ENCODE measurements at places on chromosomes 1 and 21.

DNA sequence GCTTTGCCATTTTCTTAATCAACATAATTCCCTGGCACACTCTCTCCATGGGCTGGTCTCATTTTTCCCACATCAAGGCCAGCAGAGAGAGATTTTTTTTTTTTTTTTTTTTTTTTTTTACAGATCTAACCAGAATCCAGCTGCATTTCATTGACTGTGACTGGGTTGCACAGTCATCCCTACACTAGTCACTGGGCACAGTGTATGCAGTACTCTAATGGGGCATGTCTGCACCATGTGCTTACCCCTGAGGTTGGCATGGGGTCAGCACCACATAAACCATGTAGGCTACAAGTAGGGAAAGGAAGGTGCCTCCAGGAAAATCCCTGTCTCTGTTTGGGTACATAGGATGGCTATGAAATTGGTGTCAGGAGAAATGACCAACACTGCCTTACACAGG, 64.1 kb upstream of the LRP8 start:
- DNase-seq: no peak

DNA sequence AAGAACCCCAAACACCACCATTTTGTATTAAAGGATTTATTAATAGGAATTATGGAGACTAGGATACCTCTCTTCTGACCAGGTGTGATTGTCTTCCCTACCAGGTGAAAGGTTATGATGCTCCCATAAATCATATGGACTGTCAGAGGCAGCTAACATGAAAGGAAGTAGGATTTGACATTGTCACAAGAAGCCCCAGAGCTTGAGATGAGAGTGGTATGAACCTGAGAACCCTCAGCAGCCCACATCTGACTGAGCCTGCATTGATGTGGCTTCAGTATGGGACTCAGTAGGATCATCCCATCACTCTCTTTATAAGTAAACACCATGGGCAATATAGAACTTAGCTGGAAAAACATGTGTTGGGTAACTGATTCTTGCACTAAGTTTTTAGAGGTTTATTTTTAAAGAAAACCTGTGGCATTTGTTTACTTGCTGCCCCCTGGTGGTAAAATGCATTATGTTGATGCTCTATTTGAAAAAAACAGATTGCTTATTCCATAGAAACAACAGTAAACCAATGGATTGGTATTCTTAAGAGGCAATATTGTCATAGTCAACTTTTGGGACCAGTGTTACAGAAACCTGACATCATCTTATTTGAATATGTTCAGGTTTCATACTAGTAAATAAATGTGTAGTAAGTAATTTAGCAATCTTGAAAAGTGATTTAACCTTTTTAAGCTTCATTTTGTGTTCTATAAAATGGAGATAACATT, 16.6 kb upstream of the CACYBP start:
- DNase-seq: peak; percentile 63

DNA sequence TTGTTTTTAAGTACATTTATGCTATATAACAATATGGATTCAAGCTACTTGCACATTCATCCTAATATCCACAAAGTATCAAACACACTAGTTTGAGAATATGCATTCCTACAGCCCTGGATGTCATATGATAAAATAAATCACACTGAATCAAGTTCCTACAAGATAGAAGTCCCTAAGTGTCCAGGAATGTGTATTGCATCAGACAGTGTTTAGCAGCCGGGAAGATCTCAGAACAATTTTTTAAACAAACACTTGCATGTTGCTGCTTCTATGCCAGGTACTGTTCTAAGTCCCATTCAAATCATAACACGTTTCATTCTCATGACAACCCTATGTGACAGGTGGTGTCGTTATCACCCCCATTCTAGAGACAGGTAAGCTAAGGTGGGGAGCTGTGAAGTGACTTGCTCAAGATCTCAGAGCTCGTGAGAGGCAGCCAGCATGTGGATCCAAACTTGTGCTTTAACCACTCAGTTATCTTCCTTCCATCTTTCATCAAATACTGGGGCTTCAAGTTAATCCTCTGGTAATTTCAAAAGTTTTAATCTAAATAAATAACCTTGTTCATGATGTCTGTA, 68.3 kb upstream of the KIF26B start:
- peak; percentile 80 for DNase-seq

GRCh38 chr1:9075022-9075421, 5.6 kb upstream of the SLC2A5 start:
- peak; percentile 69 for DNase-seq

DNA sequence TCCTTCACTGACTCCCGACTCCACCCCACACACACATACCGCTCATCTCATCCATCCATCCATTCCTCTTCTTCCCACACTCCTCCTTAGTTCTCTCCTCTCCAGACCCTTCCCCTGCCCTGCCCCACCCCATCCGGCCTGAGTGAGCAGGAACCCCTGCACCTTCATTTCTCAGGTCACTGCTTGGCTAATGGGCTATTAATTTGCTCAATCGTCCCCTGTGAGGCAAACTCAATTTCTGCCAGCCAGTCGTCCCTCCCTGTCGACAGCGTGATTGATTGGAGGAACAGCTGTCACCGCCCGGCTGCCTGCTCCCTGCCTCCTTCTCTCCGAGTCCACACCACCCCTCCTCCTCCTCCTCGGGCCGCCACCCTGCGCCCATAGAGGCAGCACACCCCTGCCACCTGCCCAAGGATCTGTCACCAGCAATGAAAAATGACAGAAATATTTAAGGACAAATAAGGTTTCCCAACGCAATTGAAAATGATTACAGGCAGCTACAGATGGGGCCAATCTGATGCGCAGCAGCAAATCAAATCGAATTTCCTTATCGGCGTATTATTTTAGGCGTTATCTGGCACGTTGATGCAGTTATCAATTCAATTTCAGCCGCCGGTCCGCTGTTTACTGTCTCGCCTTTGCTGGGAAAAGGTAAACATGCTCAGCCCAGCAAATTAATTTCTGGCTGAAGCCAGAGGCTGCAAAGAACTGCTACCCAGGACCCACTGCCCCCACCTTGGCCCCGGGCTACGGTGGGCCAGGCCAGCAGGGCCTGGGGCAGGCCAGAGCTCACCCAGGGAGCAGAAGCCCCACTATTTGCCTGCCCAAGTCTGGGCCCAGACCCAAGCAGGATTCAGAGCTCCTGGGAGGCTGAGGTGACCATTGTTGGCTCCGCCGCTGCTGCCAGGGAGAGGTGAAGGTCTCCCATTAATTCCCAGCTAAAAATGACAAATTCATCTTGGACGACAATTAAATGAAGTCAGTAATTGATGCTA, 71.3 kb downstream of the TMEM53 start:
- DNase-seq: no peak

DNA sequence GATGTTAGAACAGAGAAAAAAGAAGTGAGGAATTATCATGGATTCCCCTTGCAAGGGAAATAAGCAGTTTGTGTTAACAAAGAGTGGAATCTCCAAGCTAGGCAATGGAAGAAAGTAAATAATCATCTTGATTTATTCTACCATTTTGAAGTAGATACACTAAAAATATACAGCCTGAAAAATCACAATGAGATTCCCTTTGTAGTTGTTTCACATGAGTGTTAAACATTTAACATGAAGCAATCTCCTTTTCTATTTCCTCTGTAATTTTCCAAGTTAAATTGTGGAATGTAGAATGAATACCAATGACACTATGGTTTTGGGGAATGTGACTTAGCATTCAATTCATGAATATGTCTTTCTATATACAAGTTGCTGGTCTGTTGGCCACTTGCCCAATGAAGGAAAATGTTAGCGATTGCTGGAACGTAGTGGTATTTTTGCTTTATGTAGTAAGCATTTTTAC, 5.7 kb downstream of the TGFB2 start:
- DNase-seq: peak; percentile 58

GRCh38 chr1:6815726-6816125, 30.5 kb downstream of the CAMTA1 start:
- DNase-seq: no peak

DNA sequence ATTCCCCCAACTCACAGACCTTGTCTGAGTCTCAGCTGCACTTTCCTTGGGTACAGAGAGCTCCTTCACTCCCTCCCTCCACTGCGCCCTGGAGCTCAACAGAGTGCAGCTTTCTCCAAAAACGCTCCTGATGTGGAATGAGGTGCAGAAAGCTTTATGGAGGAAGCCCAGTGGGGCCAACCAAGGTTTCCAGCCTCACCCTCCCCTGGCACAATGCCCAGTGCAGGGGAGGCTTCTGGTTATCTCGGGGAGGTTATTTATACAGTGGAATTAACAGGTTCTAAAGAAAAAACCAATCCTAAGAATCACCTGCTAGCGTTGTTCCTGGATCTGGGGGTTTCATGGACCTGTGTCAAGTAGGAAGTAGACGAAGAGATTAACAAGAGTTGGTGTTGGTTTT, at the start of gene ITLN1:
TSS of gene ITLN1 (minus strand) at position 139 of the 400 bp plus-strand sequence. CDS start 303 bp downstream, outside the sequence.
- DNase-seq: no peak

- DNase-seq: no peak
Observed at GRCh38 chr1:41805771-41806471, 112.8 kb downstream of the HIVEP3 start.

GRCh38 chr1:238457610-238458009, 566.9 kb upstream of the ZP4 start:
- peak; percentile 21 for DNase-seq

DNA sequence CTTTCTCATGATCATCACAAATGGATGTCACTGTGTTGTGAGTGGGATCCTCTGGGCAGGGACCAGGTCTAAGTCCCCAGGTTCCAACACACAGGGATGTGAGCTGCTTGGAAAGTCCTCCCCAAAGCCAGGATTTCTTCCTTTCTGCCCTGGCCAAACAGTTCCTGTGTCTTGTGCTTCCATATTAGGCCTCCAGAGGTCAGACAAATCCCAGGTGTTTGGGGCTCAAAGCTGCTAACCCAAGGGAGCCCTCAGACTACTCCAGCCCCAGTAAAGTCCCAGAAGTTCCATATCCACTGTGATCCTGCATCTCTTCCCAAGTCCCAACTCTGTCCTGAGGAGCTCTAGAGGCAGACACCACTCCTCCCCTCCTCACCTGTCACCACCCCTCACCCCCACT, 27.7 kb upstream of the MAGOH start:
- peak; percentile 14 for DNase-seq

GRCh38 chr1:243982447-243983018, 68.5 kb upstream of the ZBTB18 start:
- DNase-seq: no peak

DNA sequence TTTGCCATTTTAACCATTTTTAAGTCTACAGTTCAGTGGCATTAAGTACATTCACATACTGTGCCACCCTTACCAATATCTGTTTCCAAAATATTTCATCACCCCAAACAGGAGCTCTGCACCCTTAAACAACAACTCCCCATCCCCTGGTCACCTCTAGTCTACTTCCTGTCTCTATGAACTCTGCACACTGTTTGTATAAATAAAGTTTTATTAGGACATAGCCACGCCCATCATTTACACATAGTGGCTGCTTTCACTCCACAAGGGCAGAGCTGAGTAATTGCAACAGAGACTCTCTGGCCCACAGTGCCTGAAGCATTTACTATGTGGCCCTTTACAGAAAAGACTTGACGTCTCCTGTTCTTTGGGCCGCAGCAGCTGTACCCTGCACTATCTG, 30.1 kb downstream of the KCNAB2 start:
- DNase-seq: no peak

GRCh38 chr1:52413410-52413989, 9.1 kb downstream of the PRPF38A start:
- DNase-seq: peak; percentile 20

- DNase-seq: no peak
Observed at GRCh38 chr1:234536741-234537140, 57.8 kb upstream of the TARBP1 start.

DNA sequence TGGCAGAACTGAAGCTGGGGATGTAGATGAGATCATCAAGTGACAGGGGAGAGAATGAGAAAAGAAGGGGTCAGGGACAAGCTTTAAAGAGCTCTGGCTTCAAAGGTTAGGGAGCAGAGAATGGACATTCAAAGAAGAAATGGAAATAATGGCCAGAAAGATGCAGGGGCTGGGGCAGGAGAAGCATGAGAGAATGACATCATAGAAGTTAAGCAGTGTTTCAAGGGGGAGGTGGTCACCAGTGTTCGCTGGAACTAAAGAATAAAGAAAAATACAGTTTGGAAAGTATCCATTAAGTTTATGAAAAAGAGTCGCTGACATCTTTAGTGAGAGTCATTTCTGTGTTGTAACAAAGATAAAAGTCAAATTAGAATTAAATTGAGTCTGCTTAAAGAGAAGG, 44.3 kb downstream of the TARBP1 start:
- no peak for DNase-seq

GRCh38 chr1:18951818-18952391, 4.6 kb downstream of the IFFO2 start:
- no peak for DNase-seq

- DNase-seq: no peak
Observed at GRCh38 chr1:34850382-34850781, 9.2 kb downstream of the SMIM12 start.

- DNase-seq: no peak
Observed at GRCh38 chr1:237709355-237709754, 181.4 kb downstream of the ZP4 start.

GRCh38 chr1:180154003-180154324, 705 bp upstream of the QSOX1 start:
- no peak for DNase-seq

DNA sequence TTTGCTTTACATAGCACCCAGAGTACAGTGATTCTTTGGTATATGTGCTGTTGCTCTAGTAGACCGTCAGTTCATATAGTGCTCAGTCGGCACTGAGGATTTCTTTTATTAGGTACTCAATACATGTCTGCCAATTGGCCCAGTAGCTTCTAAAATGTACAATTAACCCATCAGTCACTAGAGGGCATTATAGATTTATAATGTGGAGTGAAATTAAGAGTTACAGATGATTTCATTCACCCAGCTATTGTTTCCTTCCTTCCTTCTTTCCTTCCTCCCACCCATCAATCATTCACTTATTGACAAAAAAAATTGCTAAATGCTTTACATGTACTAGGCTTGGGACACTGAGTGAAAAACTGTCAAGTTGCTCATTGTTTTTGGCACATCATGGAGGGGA, 263.6 kb upstream of the USP24 start:
- DNase-seq: peak; percentile 43

DNA sequence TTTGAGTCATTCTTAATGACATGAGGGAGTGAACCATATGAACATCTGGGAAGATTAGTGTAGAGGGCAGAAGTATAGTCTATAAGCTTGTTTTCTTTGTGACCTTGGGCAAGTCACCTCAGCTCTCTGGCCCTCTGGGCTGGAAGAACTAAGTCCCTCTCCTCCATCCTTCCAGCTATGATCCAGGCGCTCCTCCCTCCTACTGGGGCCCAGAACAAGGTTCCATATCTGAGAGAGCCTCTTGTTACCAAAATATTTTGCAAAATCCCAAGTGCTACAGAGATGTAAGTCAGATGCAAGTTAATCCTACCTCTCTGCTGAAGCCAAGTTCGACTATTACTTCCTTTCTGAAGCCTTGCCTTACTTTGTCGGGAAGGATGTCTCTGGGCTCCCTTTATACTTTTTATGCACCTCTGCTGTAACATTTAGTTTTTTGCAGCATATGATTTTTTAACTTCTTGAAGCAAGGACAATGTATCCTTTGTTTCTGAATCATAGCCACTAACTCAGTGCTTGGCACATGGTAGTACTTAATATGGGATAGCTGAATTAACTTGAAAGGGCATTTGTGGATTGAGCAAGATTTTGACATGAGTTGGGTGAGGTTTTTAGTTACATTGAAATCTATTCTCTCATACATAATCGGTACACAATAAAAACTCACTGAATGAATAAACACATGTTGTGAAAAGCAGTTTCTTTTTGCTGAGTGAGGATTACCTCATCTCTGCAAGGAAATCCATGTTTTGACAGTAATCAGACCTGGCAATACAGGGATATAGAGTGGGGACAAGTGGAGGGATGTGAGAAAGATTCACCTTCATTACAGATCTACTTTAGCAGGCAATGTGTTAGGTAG, 54.7 kb upstream of the BEND5 start:
- DNase-seq: no peak

Measured in amniotic epithelial cell (primary cell).